EL (cell line): ENCODE measurements at places on chromosomes 6 and 20.

DNA sequence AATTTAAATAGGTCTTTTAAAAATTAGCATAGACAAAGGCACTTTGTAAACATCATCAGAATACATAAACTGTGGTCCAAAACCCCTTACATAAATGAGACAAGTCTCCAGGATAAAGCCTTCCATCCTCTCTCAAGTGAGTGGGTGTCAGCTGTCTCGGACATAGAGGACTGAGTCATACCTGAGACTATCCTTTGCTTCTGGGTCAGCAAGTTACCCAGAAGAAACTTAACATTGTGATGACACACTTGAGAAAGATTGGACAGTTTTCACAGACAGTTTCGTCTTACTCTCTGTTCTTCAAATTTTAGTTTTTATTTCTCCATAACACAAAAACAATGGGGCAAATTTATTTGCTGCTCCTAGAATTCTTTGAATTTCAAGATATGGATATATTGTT lies 838.0 kb downstream of the DHX35 start:
- DNase-seq, result peak; percentile 41

DNA sequence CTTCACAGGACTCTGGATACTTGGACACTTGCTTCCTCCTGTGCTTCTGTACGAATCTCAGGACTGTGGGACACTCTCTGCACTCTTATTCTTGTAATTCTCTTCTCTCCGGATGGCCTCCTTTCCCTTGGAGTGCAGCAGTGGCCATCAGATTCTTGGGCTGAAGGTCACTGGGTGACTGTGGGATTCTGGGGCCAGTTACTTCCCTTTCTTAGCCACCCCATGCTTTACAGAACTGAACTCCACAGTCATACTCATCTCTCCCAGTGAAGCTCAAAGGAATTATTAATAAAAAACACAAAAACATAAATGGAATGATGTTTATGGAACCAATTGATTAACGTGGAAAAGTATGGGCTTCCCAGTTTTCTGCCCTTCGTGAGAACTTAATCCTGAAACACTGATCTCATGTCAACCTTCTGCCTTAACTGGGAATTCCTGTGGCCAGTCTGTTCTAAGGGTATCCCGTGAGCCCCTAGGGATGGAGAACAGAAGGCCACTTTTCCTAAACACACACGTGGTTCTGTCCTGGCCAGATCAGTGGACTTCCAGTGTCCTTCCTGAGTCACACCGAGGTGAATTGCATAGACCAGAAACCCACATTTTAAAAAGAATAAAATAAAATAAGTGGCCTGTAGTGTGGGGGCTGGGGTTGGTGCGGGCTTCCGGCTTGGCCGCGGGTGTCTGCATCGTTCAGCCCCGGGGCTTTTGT lies 23.6 kb upstream of the HLA-E start:
- DNase-seq, result no peak

DNA sequence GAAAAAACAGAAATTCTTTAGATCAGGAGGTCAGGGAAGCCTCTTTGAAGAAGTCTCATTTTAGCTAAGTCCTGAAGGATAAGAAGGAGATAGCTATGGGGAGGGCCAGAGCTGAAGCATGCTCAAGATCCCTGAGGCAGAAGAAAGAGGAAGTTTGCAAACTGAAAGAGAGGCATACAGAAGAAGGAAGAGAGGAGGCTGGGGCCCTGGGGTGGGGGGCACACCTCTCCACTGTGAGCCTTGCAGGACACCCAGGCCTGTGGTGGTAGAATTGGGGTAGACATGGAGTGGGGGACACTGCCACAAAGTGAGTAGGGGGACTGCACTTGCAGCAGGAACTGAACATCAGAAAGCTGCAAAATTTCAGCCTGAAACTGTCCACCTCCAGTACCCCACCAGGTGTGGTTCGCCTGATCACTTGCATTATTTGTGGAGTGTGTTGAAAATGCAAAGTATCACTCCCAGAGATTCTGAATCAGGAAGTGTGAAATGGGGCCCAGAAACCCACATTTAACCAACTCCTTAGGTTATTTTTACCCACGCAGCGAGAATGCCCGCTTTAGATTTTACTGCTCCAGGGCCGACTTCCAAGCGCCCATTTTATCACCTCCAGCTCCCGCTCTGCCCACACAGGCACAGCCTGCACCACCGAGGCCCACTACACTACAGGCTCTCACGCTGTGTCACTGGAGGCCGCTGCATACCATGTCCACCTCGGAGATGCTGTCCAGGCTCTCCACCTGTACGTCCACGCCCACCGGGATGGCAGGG lies 44.0 kb downstream of the GABRR2 start:
- no peak for DNase-seq

- no peak for DNase-seq
Measured at GRCh38 chr6:147930745-147931144, 411.9 kb upstream of the SASH1 start.

DNA sequence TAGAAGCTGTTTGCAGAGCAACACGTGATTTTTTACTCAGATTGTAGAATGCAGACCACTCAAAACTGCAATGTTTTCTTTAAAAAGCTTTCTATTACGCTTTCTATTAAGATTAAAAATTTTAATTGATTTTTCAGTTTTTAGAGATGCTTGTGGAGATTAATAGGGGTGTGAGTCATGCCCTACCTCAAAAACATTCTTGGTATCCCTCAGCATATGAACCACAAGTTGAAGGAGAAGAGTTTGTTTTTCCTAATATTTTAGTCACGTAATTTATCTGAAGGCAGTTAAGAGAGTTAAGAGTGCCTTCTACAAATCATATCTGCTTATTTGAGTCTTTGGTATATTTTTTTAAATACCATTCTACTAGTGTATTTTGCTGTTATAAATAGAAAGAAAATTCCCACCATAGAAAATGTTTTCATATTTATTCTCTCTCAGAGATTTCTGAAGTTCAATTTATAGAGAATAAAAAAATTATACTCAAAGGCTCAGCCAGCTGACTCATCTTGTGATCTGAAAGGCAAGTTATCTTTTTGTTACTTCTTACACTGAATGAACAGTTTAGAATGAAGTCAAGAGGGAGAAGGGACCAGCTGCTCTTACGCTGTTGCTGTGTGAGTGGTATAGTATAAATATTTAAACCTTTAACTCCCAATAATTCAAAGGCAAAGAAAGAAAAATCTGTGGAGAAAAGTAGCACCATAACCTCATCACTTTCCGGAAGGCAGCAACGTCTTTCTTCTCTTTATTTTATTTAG lies 7.6 kb downstream of the RIPOR2 start:
- DNase-seq, result peak; percentile 61

GRCh38 chr6:87473419-87473903 lies 687 bp downstream of the SLC35A1 start:
- peak; percentile 37 for DNase-seq

GRCh38 chr6:168319279-168320111 lies at the start of gene DACT2:
DACT2 (minus strand) TSS chr6:168319777; CDS start chr6:168319633, 144 bp downstream.
- no peak for DNase-seq
